ENCODE measurements at places on chromosomes 6 and 20.

- peak; percentile 95 for DNase-seq
Observed at GRCh38 chr20:1816384-1817381, 78.5 kb upstream of the SIRPA start.

DNA sequence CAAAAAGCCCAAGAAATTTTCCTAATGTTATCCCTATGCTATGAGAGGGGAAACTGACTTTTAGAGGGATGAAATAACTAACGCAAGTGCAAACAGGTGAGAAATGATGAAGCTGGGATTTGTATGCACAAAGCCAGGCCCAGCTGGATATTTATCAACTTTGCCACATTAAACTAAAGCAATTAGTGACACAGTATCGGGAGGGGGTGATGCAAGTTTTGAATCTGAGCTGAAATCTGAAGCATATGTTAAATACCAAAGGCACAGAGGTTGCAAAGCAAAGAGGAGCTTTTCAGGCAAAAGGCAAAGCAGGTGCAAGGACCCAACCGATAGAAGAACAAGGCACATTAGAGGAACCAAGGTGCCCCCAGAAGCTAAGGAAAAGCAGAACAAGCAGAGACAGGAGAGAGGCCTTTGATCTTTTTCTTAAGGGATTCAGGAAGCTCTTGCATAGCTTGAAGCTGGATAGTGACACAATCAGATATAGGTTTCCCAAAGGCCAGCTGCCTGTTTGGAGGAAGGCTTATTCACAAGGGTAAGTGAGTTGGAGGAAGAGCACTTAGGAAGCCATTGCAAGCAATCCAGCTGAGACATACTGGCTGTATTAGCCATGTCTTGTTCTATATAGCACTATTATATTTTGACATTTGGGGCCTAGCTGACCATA, 207.5 kb downstream of the HIVEP2 start:
- DNase-seq = no peak

GRCh38 chr6:45478240-45478639, 100.5 kb upstream of the SUPT3H start:
- DNase-seq = peak; percentile 89

DNA sequence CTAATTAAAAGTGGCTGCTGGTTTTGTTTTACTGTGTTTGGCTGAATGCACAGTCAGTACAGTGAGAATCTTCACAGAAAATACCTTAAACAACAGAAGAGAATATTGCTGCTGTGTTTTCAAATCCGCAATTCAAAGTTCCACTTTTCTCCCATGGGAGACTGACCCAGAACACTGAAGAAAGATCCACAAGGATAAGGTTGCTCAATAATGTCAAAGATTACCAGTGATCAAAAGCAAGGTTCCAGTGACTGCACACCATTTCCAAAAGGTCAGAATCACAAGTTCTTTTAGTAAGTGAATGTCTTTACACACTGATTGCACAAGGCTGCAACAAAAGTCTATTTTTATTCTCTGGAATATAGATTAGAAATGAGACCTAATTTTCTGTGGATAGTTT, 82.3 kb downstream of the EPHA7 start:
- DNase-seq = peak; percentile 4

GRCh38 chr20:51935003-51935358, 132.7 kb upstream of the SALL4 start:
- no peak for DNase-seq

DNA sequence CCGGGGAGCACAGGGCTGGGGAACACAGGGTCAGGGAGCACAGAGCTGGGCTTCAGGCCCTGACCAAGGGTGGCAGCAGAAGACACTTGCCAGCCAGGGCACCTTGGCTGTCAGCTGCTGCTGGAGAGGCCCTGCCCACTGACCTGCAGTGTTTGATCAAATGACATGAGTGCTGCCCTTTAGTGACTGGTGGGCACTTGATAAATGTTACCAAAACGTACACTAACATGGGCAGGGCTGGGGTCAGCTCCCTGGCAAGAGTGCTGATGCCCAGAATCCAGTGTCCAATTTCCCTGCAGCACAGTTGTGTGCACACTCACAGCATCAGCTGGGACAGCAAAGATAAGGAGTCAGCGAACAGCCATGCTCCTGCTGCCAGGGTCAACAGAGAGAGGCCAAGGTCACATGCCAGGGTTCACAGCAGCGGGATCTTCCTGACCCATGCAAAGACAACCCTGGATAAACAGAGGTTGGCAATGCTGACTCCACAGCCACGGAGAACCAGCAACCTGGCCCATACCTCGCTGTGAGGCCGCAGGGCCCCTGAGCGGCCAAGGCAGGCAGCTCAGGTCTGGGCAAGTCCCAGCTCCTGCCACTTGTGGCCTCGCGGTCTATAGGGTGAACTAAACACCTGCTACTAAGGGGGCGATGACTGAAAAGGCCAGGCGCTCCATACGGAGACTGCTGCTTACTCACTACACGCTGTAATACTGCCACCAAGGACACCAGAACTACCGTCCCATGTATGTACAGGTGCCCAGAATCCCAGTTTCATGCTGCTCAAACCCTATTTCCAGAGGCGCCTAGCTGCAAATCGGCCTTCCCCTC, 46.3 kb downstream of the NINL start:
- no peak for DNase-seq

GRCh38 chr6:53112404-53112803, 36.2 kb downstream of the GCM1 start:
- DNase-seq = peak; percentile 92

DNA sequence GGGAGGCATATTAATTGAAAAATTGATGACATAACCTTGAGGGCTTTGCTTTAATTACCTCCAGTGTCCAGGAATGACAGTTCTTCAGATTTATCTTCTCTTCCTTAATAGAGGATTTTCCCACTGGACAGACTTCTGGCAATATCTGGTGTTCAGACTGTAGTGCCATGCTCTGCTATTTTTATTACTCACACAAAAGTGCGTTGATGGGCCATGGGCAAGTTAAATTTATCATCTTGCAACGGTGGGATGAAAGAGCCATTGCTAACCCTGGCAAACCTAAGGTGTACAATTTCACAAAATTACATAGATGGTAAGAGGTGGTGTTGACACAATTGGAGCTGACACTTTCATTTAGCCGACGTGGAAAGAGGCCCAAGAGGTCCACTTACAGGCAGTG, 253.7 kb upstream of the PLCB4 start:
- no peak for DNase-seq

DNA sequence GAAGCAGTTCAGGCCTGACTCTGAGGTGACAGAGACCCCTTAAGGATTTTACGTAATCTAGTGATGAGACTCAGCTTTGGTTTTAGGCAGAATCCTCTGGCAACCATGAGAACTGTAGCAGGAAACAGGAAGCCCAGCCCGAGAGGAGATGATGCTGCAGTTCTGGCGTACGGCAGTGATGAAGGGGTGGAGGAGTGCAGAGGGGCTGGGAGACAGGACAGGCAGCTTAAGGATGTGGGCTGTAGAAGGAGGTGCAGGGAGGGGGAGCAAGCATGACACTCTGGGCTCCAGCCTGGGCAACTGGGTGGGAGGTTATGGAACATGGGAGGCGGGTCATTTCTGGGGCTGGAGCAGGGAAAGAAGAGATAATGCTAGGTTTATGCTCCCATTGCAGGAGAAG, 67.1 kb downstream of the LRFN2 start:
- DNase-seq = no peak

- no peak for DNase-seq
Observed at GRCh38 chr6:2185466-2185865, 59.9 kb downstream of the GMDS start.

DNA sequence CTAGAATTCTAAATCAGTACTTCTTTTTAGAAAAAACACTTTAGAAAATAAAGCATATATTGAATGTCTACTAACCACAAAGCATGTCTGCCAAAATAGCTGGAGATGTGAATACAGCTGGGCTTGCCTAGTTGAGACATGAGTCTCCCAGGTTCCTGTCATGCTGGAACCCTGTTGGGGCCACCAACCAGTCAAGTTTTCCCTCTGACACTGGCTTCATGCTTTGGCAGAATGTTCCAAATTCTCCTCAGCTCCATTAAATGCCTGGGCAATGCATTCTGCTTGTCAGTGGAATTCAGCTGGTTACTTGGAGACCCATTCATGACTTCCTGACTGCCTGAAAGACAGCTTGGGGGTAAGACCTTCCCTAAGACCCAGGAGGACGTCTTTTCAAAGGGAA, 87.2 kb downstream of the PRND start:
- DNase-seq = no peak

GRCh38 chr6:13573669-13574110, 711 bp upstream of the SIRT5 start:
- peak; percentile 71 for DNase-seq

GRCh38 chr6:136228814-136229213, 21.3 kb downstream of the MTFR2 start:
- DNase-seq = no peak

- peak; percentile 35 for DNase-seq
Observed at GRCh38 chr6:54990001-54990400, 143.4 kb downstream of the FAM83B start.

DNA sequence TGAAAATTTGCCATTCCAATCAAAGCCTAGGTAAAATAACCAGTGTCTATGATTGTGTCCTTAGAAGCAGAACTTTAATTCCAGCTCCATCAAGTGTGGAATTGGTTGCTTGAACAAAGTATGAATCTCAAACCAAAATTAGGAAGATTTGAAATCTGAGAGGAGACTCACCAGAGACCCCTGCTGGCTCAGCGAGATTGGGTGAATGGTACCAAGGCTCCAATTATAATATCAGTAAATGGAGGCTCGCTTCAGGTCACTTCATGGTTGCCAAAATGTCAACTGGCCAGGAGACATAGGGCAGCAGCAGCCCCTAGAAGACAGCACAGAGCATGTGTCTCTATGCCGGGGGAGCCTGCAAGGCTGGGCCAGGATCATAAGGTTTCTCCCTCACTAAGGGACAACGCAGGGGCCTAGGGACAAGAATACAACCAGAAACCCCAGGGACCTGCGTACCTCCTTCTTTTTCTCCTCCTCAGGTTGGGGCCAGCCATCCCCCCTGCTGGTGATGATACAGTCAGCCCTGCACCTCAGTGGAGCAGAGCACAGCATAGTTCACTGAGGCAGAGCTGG, 14.0 kb downstream of the RBL1 start:
- DNase-seq = no peak

GRCh38 chr6:84623956-84624680, 140.3 kb downstream of the TBX18 start:
- peak; percentile 77 for DNase-seq

DNA sequence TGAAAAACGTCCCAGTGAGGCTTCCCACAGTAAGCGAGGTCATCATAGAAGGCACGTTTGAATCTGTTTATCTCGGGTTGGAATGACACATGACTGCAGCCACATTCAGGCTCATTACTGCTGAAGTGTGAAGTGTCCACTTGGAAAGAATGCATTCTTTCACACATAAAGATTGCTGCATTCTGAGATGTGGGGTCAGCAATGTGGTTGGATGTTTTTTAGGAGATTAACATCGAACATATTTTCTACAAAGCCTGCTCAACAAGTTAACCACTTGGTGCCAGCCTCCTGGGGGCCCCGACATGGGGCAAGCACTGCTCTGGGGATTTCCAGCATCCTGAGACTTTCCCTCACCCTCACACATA, 79.9 kb downstream of the BMP6 start:
- DNase-seq = peak; percentile 80

DNA sequence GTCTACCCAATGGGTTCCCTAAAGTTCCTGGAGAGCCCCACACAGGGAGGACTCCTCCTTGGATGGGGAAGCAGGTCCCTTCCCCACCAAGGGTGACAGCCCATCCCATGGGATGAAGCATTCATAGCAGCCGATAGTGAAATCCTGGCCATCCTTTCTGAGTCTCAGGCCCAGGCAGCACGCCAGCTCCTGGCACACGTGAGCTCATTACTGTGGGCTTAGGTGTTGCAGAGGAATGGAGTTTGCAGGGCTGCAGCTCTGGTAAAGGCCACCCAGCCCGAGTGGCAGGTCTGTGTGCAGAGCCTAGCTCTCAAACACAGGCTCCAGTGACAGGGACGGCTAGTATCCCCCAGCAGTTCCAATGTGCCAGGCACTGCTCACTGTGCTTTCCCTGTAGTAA, 31.0 kb downstream of the SIRPA start:
- no peak for DNase-seq

DNA sequence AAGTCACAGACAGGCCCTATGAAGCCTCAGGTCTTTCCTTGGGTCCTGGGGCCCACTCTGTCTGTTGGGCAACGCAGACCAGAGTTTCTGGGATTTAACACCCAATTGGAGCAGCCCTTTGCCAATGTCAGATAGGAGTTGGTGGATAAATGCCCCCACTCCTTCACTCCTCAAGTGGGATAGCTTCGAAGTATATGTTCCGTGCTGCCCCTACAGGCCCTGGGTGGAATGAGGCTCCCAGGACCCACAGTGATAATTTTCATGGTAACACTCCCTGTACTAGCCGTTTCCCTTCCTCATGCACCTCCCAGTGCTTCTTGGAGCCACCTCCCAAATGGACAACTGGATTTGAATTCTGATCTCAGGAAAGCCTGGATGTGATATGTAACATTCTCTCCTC, 145.4 kb downstream of the FOXA2 start:
- no peak for DNase-seq

DNA sequence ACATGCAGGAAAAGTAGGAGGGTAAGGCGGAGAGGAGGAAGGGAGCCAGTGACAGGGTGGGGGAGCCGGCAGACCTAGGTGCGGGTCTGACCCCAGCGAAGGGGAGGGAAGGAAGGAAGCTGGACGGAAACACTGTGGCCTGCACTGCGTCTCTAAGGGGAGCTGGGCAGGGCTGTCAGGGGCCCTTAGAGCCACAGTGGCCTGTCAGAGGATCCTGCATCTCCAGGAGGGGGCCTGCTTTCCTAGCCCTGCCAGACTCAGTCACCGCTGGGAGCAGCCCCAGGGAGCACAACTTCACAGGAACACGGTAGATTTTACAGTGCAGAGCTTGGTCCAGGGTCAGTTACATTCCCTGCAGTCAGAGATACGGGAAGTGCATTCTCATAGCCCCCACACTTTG, 118.2 kb downstream of the PACRG start:
- no peak for DNase-seq

GRCh38 chr6:95848717-95849116, 167.1 kb upstream of the FUT9 start:
- no peak for DNase-seq

Measured in kidney tubule cell (primary cell).